Occipital lobe (tissue), 3 donors: ENCODE measurements at places on chromosomes 12 and 14.

- DNase-seq = no peak
Measured at GRCh38 chr14:77923131-77923936, 123.4 kb downstream of the ADCK1 start.

DNA sequence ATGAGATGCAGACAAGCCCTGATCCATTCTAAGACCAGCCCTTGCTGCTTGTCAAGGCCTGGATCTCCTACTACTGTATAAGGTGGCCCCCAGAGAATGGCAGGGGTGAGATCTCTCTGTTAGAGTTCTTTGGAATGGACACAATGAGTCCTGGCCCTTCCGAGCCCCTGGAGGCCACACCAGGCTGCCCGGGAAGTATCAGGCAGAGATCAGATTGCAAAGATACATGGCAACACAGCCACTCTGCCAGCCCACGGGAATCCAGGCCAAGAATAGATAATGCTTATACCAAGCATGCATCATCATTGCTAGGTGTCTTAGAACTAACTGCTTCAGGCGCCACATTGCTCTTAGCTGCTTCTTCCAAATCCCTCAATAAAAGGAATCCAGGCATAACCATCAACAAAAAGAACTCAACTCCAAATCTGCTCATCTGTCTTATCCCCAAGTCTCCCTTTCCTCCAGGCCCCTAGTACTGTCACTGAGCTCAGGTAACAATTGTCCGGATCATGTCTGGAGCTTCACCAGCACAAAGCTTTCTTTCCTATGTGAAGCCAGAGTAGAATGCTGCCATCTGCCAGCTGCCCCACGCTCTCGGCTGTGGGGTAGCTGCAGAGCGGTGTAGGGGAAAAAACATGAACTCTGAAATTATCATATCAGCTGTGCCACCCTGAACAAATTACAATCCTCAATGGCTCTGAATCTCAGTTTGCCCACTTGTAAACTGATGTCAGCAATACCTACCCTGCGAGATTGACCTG lies 5.5 kb upstream of the VASH1 start:
- no peak for DNase-seq

- no peak for DNase-seq
Measured at GRCh38 chr14:34275078-34275477, 187.0 kb downstream of the SPTSSA start.

DNA sequence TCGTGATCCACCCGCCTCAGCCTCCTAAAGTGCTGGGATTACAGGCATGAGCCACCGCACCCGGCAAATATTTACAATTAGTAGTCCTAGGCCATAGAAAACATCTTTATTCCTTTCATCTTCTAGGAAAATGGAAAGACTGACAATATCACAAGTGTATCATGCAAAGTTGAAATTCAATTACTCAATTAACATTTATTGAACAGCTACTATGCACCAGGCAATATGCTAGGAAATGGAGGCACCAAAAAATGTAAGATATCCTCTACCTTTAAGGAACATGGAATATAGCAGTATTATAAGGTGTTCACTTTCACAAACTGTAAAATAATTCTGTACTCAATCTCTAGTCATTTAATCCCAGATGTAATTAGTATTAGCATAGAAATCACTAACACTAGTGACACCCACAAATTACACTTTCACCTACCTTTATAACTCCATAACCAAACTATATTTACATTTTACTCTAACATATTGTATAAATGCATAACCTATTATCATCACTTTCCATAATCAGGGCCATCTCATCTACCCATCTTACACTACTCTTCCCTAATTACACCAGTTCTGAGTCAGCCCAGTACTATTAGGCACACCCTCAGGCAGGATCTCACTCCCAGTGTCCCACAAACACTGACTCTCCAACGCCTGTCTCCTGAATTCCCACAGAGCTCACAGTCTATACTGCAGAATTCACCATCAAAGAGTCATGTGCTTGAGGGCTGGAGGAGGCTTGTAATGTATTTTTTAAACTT lies 10.4 kb downstream of the CORO1C start:
- DNase-seq = no peak

GRCh38 chr14:60965402-60965801 lies 15.5 kb downstream of the TRMT5 start:
- DNase-seq = no peak

DNA sequence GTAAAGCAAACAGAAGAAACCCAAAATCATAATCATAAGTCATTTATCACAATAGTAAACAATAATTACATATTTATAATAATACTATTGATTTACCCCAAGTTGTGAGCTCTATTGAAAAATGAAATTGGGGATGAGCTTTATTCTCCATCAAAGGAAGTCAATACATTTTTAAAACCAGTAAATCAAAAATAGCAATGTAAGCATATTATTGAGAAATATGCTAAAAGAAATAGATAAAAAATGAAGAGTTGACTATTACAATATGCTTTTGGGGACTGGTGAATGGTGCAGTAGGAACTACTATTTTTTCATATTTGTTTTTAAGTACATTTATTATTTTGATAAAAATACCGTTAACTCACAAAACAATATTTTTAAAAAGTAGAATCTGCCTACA lies 31.2 kb upstream of the STK38L start:
- DNase-seq = no peak

- no peak for DNase-seq
Measured at GRCh38 chr14:60691383-60692113, 32.6 kb downstream of the SIX4 start.

DNA sequence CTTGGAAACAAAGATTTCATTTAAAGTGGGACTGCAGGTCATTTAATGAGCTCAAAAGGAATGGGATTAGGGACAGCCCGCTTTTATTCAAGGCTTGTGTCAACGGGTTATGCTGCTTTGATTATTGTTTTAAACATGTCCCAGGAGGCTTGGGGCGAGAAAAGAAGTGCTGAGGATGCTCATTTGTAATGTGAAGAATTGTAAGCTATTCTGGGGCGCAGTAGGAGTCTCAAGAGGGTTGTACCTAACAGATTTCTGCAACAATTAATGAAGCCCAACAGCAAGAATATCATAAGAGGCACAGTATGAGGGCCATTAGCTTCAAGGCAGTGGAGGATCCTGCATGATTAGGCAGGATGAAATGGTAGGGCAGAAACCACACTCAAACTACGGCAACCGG lies 122.5 kb downstream of the KTN1 start:
- DNase-seq = no peak

GRCh38 chr14:61636779-61637178 lies 58.5 kb upstream of the HIF1A start:
- no peak for DNase-seq

- DNase-seq = no peak
Measured at GRCh38 chr12:25824734-25825133, 133.7 kb upstream of the RASSF8 start.

DNA sequence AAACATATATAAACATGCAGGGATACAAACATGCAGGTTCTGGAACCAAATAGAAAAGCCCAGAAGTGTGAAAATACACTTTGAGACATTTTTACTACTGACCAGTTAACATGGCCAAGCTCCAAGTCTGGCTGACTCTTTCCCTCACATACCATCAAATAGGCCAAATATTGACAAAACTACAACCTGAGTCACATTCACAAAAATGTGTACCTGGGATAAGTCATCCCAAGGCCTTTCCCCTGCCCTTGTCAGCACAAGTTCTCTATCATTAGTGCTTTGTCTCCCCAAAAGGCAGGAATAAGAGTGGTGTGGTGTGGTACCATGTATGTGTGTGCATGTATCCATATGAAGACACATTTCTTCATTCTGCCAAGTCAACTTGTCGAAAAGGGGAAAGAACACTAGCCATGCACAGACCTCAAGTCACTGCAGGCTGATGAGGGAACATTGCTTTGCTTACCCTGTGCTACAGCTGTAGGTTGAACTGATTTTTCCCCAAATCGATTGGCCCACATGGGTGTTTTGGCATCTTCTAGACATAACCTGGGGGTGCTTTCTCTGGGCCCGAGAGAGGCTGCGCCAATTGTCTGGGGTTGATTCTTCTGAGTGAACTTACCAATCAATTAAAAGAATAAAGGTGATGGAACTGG lies 14.9 kb downstream of the HOXC4 start:
- DNase-seq = no peak

DNA sequence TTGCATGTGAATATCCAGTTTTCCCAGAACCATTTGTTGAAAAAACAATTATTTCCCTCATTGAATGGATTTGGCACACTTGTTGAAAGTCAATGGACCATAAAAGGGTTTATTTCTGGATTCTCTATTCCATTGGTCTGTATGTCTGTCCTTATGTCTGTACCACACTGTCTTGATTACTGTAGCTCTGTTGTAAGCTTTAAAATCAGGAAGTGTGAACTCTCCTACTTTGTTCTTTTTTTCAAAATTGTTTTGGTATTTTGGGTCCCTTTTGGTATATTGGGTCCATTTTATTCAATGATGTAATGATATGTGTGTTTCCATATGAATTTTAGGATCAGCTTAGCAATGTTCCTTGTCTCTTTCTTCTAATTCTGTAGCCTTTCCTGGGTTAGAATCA lies 64.8 kb downstream of the PPP2R5C start:
- no peak for DNase-seq

- no peak for DNase-seq
Measured at GRCh38 chr12:103645202-103645601, 58.1 kb downstream of the STAB2 start.

GRCh38 chr12:111454716-111455447 lies 49.2 kb downstream of the SH2B3 start:
- DNase-seq = no peak

DNA sequence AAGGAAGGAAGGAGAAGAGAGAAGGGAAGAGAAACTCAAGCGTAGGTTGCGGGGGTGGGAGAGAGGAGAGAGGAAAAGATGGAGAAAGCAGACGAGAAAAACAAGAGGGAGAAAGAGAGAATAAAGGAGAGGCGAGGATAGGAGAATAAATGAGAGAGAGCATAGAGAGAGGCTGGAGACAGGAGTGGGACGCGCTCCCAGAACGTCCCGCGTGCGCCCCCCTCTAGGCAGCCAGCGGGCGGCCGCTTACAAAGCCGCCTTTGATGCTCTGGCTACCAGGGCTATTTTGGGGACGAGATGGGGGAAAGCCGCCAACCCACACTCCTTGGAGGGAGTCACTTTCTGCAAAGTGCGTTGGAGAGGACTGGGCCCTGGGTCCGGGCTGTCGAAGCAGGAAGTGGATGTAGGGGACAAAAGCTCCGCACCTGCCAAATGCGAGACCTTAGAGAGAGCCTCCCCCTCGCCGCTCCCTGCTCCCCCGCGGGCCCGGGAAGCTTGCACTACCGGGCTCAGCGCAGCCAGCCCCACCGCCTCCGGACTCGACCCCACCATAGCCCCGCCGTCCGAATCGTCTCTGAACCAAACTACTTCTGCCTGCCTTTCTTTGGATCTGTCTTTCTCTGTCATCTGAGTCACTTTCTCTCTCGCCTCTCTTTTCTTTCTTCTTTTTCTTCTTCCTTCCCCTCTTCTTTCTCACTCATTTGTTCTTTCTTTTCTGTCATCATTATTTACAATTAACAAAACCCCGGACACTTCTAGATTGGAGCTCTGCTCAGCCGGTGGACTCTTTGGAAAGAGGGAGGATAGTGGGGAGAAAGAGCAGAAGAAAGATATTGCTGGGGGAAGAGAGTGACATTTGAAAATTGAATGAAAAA lies 8.0 kb downstream of the ASCL1 start:
- peak; percentile 37 for DNase-seq

- DNase-seq = no peak
Measured at GRCh38 chr12:91211866-91212265, 29.2 kb upstream of the DCN start.

DNA sequence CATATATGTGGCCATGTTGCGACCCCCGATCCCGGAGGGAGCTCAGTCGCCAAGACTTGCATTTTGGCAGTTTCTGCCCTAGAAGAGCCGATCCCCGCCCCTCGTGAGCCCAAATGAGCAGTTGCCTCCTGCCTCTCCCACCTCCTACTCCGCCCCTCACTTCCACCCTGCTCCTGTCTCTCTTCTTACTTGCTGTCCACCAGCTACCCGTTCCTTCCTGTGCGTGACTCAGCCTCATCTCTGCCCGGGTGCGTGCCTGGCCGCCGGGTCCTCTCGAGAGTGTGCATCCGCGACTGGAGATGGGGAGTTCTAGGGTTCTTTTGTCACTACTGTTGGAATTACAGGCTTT lies 585 bp downstream of the GPATCH2L start:
- DNase-seq = peak; percentile 40

DNA sequence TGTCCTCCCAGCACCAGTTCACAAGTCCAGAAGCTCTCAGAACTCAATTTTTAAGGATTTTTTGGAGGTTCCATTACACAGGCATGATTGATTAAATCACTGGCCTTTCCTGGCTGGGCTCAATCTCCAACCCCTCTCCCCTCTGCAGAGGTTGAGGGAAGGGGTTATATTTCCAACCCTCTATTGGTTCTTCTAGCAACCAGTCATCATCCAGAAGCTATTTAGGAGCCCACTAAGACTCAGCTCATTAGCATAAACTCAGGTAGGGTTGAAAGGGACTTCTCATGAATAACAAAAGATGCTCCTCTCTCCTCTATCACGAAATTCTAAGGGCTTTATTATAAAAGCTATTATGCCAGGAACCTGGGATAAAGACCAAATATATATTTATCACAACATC lies 41.5 kb downstream of the SPPL3 start:
- DNase-seq = no peak

GRCh38 chr14:69345402-69345801 lies 52.7 kb downstream of the ERH start:
- no peak for DNase-seq

GRCh38 chr12:19302100-19302640 lies 137.1 kb upstream of the AEBP2 start:
- no peak for DNase-seq

GRCh38 chr14:78782551-78782950 lies 612.4 kb downstream of the NRXN3 start:
- DNase-seq = no peak

GRCh38 chr12:95963096-95963495 lies 20.0 kb downstream of the AMDHD1 start:
- DNase-seq = no peak

- no peak for DNase-seq
Measured at GRCh38 chr14:95495538-95496025, 20.9 kb downstream of the SYNE3 start.

DNA sequence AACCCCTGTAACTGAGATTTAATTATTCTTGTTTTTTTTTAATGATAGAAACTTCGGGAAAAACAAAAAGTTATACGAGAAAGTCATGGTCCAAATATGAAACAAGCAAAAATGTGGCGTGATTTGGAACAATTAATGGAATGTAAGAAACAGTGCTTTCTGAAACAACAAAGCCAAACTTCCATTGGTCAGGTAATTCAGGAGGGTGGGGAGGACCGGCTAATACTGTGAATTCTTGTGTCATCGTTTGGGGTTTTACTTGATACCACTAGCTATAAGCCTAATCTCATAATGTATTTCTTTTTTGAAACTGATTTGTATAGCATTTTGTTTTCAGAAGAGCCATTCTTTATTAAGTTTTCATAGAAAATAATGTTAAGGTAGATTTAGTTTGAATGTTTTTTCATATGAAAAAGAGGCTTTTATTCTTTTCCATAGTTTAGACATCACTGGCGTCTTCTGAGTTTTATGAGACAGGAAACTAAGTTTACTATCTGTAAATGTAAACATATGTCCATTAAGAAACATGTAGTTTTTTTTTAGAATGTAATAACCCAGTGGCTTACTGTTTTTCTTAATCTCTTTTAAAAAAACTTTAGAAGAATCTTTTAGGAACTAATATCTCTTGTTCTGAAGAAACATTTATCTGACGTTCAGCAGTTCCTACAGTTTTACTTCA lies 62.9 kb upstream of the ATP2A2 start:
- DNase-seq = no peak
